ENCODE measurements at places on chromosomes 12 and 14.

DNA sequence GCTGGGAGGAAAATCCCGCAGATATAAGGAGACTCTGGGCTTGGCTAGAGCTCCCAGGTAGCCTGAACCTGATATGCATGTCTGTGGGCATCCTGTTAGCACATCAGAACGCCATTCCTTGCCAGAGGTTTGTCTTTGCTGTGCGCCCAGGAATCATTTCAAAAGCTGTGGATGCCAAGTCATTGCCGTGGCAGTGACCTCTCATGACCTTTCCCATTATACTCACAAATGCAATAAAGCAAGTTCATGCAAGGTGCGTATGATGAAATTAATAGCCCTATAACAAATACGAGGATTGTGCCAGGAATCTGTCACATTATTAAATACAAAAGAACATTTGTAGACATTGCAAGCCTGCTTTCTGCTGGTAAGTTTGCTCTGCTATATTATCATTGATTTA lies 229.1 kb upstream of the PELI2 start:
- H3K27me3 ChIP-seq, result peaks cover 23% of the 10 kb centered on the region
- no peak overlapping the region for H3K4me3 ChIP-seq

GRCh38 chr14:69531135-69531534 lies 43.5 kb downstream of the CCDC177 start:
- no peak for DNase-seq
- H3K27me3 ChIP-seq, result peaks cover 24% of the 10 kb centered on the region
- H3K4me3 ChIP-seq, result no peak overlapping the region
- no peak overlapping the region for H3K27ac ChIP-seq
- no peaks in the 10 kb centered on the region for H3K4me1 ChIP-seq

GRCh38 chr12:69500631-69501030 lies 30.4 kb downstream of the FRS2 start:
- no peak for DNase-seq
- H3K27ac ChIP-seq, result no peak overlapping the region
- no peaks in the 10 kb centered on the region for H3K36me3 ChIP-seq
- H3K4me3 ChIP-seq, result no peak overlapping the region
- H3K27me3 ChIP-seq, result no peaks in the 10 kb centered on the region

DNA sequence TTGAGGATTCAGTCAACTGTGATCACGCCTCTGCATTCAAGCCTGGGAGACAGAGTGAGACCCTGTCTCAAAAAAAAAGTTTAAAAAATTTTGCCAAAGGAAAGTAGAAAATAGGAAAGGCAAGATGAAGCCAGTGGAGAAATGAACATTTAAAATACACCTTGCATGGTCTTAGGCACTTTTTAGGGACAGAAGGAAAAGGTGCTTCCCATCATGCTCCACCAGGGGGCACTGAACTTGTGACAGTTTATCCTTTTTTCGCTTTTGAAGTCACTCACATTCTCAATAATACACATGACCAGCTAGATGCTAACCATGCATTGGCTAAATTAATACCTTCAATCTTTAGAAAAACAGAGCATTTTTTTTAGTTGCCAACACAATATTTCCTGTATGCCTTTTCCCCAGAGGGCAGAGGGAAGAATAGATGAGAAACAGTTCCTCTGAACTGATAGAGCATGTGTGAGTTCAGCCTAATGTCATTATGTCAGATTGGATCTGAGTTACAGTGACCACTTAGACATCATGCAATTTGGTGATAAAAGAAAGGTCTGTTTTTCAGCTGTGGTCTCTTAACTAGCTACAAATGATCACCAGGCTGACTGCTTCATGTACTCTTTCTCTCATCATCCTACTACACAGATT lies 221.8 kb upstream of the SSTR1 start:
- H3K36me3 ChIP-seq, result no peaks in the 10 kb centered on the region
- H3K4me3 ChIP-seq, result no peak overlapping the region
- DNase-seq, result no peak
- H3K4me1 ChIP-seq, result no peaks in the 10 kb centered on the region
- no peaks in the 10 kb centered on the region for H3K27me3 ChIP-seq

DNA sequence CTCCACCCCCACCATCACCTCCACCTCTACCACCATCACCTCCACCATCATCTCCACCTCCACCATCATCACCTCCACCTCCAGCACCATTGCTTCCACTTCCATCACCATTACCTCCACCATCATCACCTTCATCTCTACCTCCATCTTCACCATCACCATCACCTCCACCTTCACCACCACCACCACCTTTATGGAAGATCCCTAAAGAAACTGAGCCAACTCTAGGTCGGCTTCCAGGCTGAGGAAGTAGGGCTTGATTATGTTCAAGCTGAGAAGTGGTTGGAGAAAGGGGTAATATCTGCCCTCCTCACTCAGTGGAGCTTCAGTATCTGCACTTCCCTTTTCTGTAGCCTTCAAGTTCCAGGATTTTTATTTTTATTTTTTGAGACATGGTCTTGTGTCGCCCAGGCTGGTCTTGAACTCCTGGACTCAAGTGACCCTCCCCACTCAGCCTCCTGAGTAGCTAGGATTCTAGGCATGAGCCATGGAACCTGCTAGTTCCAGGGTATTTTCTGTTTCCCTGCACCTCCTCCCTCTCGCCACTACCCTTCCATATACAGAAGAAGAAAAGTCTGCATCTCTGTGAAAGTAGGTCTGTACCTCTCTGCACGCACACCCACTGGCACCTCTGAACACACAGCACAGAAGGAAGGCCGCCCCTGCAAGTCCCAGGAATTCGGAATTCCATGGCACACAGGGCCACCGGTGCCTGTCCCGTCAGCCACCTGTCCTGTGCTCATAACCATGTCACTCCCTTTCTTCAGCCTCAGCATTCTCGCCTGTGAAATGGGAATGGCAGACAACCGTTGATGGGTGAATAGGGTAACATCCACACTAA lies 5.9 kb downstream of the ZBTB42 start:
- no peaks in the 10 kb centered on the region for H3K27me3 ChIP-seq
- DNase-seq, result no peak
- no peaks in the 10 kb centered on the region for H3K36me3 ChIP-seq
- peaks cover 22% of the 10 kb centered on the region for H3K4me1 ChIP-seq
- H3K4me3 ChIP-seq, result no peak overlapping the region
- peak overlapping the region; percentile 68 for H3K27ac ChIP-seq

DNA sequence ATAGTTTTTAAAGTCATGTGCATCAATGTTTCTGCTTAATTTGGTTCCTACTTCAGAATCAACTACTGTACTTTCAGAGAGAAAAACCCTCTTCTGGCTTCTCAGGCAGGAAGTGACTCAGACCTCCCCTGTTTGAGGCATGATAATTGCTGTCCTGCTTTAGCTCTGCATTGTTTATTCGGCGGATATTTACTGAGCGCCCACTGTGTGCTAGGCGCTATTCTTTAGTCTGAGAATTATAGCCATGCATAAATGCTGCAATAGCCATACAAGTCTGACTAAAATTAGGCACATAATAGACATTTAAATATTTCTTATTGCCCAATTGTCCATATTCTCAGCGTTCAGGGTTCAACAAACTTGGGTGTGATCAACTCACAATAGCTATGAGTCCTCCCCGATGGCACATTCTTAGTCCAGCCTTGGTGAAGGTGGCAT lies 6.1 kb upstream of the AMIGO2 start:
- no peak overlapping the region for H3K4me3 ChIP-seq
- peaks cover 19% of the 10 kb centered on the region for H3K4me1 ChIP-seq
- H3K27me3 ChIP-seq, result no peaks in the 10 kb centered on the region
- H3K27ac ChIP-seq, result no peak overlapping the region
- no peak for DNase-seq

DNA sequence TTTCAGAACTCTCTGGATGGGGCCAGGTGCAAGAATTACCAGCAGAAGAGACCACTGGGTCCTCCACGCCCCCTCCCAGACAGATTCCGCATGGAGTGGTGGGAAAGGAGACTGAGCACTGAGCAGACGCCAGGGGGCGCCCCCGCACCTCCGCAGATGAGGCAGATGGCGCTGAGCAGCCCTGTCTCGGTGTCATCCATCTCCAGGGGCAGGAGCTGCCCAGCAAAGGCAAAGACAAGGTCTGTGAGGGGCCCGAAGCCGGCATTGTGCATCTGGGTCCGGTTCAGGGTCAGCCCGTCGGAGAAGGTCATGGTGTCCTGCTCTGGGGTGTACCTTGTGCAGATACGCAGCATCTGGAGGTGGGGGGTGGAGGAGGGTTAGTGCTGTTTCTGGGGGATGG lies 6.3 kb upstream of the ITGB7 start:
- H3K36me3 ChIP-seq, result peaks cover 6% of the 10 kb centered on the region
- H3K4me3 ChIP-seq, result no peak overlapping the region
- H3K4me1 ChIP-seq, result peaks cover 62% of the 10 kb centered on the region
- no peaks in the 10 kb centered on the region for H3K27me3 ChIP-seq
- peak; percentile 78 for DNase-seq
- H3K27ac ChIP-seq, result peak overlapping the region; percentile 84

DNA sequence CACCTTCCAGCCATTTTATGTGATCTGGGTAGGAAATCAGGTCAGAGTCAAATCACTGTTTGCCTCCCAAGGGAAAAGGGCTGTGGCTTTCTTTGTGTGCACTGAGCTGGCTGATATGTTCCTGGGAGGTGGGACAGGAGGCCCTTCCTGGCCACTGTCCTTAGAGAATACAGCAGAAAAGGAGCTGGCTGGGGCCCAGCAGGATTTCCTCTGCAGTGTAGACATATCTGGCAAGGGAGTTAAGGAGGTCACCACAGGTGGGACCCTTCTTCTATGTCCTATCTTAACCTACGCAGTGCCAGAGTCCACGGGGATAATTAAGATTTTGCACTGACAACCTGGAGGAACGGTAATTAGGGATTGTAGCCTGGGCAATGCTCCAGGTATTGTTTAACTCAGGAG lies 145.3 kb downstream of the NTF3 start:
- peaks cover 16% of the 10 kb centered on the region for H3K27me3 ChIP-seq
- no peaks in the 10 kb centered on the region for H3K4me1 ChIP-seq
- H3K4me3 ChIP-seq, result no peak overlapping the region
- no peak for DNase-seq
- no peak overlapping the region for H3K27ac ChIP-seq
- no peaks in the 10 kb centered on the region for H3K36me3 ChIP-seq

GRCh38 chr12:38775457-38775856 lies 129.9 kb downstream of the CPNE8 start:
- DNase-seq, result no peak
- no peaks in the 10 kb centered on the region for H3K27me3 ChIP-seq

- no peak for DNase-seq
- no peaks in the 10 kb centered on the region for H3K27me3 ChIP-seq
- H3K27ac ChIP-seq, result no peak overlapping the region
- H3K36me3 ChIP-seq, result no peaks in the 10 kb centered on the region
Measured at GRCh38 chr14:102056694-102057442, 30.0 kb downstream of the HSP90AA1 start.

DNA sequence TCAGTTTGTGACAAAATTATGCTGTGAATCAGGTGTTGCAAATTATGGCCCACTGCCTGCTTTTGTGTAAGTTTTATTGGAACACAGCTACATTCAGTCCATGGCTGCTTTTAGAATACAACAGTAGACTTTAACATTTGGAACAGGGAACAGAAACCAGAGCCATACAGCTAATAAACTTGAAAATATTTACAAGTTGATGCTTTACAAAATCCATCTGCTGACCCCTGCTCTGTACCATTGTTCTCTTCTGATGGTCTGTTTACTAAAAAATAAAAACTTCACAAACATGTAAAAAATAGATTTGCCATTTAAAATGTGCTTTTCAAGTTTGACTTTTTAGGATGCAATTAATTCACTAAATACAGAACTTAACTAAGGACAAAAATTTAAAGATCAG lies 20.8 kb downstream of the PSMA3 start:
- H3K4me1 ChIP-seq, result no peaks in the 10 kb centered on the region
- no peaks in the 10 kb centered on the region for H3K36me3 ChIP-seq
- no peaks in the 10 kb centered on the region for H3K27me3 ChIP-seq
- no peak for DNase-seq
- H3K4me3 ChIP-seq, result no peak overlapping the region

DNA sequence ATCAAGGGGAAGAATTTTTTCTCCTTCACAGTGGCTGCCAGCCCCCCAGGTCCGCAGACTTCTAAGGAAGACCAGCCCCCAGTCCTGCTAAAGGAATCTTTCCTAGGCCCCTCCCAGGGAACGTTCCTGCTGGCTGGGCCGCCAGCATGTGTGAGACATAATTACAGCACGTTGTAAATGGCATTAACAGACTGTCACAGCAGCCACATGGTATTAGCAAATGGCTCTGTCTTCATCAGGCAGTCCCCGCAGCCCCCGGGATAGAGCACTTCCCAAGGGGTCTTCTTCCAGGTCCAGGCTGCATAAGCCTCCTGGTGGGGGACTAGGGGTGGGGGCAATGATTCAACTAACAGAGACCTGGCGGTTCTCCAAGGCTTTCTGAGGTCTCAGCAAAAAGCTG lies 34.9 kb upstream of the FAM222A start:
- H3K36me3 ChIP-seq, result no peaks in the 10 kb centered on the region
- no peak for DNase-seq
- no peak overlapping the region for H3K4me3 ChIP-seq
- no peaks in the 10 kb centered on the region for H3K4me1 ChIP-seq
- no peak overlapping the region for H3K27ac ChIP-seq
- H3K27me3 ChIP-seq, result peaks cover 23% of the 10 kb centered on the region

- no peak overlapping the region for H3K27ac ChIP-seq
- peak overlapping the region; percentile 62 for H3K4me3 ChIP-seq
- H3K36me3 ChIP-seq, result no peaks in the 10 kb centered on the region
- peaks cover 11% of the 10 kb centered on the region for H3K27me3 ChIP-seq
- peaks cover 20% of the 10 kb centered on the region for H3K4me1 ChIP-seq
Measured at GRCh38 chr12:9961106-9961505, 10.1 kb upstream of the CLEC12A start.

DNA sequence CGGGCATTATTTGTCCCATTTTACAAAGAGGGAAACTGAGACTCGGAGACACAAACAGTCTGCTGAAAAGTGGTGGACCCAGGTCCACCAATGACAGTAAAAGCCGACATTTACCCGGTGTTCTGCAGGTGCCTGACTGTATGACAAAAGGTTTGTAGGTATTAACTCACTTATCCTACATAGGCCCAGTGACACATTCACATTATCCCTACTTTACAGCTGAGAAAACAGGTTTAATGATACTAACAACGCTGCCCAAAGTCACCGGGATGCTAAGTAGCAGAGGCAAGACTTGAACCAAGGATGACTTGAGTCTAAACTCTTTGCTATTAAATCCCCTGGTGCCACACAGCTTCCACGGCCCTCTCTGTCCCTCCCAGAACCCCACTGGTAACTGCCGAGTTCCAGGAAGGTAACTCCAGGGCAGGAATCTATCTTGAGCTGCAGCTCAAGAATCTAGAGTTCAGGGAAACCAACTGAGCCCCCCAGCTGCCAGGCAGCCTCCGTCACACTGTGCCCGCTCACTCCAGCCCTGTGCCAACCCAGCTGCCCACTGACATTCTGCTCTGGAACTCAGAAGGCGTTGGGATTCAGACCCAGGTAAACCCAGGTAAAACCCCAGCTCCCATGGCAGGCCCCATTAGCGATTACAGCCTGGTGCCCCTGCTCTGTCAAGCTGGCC lies 33.7 kb downstream of the SYNE3 start:
- H3K4me3 ChIP-seq, result no peak overlapping the region
- DNase-seq, result no peak
- no peaks in the 10 kb centered on the region for H3K27me3 ChIP-seq

Measured in naive B cell (primary cell).